ENCODE measurements at places on chromosomes 7 and 10.
A peak's percentile ranks its signal among the peaks of the same experiment; 100 is the strongest.

- no peak for DNase-seq
These were observed 108.5 kb downstream of the ZRANB1 start for GRCh38 chr10:125050383-125050782.

DNA sequence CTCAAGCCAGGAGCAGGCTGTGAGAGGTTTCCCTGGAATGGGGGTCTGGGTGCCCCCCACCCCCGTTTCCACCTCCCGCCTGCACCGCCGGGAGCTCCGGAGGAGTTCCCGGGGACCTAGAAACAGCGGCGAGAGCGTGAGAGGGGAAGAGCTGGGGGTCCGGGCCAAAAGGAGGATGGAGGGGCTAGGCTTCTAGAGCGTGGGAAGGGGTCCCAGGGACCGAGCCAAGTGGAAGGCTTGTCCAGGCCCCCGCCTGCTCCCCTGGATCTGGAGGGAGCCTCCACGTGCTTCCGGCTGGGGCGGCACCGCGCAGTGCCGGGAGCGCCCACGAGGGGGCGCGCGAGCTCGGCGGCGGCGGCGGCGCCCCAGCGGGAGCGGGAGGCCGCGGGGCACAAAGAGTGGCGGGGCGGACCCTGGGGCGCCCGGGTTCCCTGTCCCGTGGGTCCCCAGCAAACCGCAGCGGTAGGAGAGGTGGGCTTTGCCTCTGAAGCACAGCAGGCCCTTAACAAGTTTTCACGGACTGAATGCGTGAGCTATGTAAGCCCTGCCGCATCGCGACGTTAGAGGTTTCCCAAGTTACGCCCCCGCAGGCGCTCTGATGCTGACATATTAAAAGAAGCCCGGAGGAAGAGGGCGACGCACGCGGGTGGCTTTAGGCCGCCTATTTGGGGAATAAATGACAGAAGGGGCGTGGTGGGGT lies 104.4 kb upstream of the LRRC4 start:
- peak; percentile 48 for DNase-seq

- DNase-seq: no peak
These were observed 154.3 kb downstream of the ELAPOR2 start for GRCh38 chr7:86904949-86905834.

DNA sequence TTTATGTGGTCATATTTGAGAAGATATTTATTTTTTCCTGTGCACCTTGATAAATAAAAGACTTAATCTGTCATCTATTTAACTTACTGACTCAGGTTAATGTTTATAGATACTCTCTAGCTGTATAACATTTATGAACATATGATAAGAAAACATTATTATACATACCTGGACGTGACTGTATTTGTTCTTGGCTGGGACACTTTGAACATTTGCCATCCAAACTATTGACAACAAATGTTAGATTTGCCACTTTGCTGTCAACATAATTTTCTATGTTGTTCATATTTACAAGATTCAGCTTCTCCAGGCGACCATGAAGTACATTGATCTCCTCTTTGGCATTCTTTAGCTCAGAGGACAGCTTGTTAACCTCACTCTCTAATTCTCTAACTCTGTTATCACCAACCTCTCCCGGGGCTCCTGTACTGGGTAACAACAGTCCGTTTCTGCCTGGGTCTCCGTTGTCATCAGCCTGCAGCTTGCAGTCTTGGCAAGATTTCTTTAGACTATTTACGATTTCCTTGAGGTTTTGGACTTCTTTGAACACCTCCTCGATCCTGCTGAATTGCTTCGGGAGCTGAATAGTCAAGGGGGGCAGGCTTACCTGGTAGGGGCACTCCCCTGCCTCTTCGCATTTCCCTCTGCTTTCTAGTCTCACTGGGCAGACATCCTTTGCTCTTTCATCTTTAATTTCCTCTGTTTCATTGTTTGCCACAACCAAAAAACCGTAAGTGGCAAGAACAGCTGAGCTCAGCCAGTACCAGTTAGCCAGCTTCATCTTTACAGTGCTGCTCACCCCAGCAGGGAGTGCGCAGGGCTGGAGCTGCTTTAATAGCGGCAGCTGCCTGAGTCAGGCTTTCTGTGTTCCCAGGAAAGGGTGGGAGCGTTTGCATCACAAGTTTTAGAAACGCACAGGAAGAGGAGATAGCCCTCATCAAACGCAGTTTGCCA lies at the start of gene FGL2:
Gene FGL2 (minus strand): TSS at position 807 of the 954 bp plus-strand sequence. CDS start 26 bp downstream, at position 781.
- peak; percentile 54 for DNase-seq

- no peak for DNase-seq
These were observed 20.4 kb downstream of the RFC2 start for GRCh38 chr7:74233655-74234285.

- no peak for DNase-seq
These were observed 90.3 kb downstream of the MICALL2 start for GRCh38 chr7:1368682-1369571.

- no peak for DNase-seq
These were observed 124.0 kb downstream of the TRRAP start for GRCh38 chr7:99002148-99002826.

- DNase-seq: no peak
These were observed 89.6 kb downstream of the SVIL start for GRCh38 chr10:29545122-29545521.

- no peak for DNase-seq
These were observed 4.3 kb upstream of the KAT6B start for GRCh38 chr10:74822101-74822500.

GRCh38 chr10:128087884-128088709 lies 38.1 kb downstream of the MKI67 start:
- no peak for DNase-seq

GRCh38 chr10:103849880-103850571 lies 5.3 kb downstream of the SH3PXD2A start:
- no peak for DNase-seq

- no peak for DNase-seq
These were observed 1.6 kb upstream of the EPC1 start for GRCh38 chr10:32348297-32349198.

DNA sequence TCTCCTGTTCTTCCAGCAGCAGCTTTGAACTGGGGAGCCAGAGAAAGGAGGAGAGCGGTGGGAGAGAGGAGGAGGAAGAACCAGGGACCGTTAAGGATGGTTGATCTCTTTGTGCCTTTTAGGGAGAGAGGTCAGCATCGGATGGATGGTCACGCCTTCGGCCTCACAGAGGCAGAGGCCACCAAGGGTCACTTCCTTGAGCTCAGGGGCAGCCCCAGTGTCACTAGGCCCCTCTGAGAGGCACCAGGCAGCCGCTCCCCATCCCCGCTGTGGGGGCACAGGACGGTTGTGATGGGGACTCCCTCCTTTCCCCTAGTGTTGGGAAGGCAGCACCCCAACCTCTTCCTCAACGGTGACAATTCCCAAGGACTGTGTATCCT lies 121.4 kb downstream of the DNAJB6 start:
- no peak for DNase-seq

DNA sequence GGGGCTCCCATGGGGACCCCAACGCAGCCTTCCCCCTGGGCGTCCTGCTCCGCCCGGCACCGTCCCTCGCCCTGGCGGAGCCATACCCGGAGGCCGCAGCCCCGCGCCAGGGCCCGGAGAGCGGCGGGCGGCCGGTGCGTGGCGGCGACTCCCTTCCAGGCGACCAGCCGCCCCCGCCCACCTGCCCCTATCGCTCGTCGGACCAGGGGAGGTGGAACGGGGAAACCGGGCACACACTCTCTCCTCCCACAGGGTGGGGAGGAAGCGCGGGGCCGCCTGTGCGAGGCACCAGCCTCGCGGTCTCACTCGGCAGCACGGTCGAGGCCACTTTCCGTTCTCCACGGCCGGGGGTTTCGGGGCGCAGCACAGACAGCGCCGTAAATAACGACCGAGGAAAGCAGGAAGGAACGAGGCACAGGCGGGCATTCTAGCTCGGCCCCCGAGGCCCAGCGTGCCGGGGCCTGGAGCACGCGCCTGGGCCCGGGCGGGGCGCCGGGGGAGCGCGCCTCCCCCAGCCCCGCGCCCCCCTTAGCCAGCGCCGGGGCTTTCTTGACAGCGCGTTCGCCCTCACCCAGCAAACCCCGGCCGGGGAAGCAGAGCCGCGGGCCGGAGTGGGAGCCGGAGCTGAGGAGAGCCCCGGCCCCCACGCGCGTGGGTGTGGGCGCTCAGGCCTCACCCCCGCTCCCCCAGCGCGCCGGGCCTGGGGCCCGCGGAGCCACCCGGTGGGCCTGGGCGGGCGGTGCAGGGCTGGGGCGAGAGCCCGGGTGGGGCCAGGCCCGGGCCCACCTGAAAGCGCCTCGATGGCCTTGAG lies 936 bp downstream of the IGF2BP3 start:
- peak; percentile 41 for DNase-seq

DNA sequence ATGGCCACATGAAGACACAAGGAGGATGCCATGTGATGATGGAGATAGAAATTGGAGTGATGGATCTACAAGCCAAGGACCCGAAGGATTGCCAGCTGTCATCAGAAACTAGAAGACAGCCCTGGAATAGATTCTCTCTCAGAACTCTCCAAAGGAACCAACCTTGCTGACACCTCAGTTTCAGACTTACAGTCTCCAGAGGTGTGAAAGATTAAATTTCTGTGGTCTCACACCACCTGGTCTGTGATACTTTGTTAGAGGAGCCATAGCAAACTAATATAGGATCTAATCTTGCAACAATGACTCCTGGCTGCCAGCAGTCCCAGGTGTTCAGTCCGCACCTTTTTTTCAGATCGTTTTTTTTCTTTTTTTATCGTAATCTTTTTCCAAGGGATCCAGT lies 647.3 kb upstream of the GHITM start:
- DNase-seq: no peak

DNA sequence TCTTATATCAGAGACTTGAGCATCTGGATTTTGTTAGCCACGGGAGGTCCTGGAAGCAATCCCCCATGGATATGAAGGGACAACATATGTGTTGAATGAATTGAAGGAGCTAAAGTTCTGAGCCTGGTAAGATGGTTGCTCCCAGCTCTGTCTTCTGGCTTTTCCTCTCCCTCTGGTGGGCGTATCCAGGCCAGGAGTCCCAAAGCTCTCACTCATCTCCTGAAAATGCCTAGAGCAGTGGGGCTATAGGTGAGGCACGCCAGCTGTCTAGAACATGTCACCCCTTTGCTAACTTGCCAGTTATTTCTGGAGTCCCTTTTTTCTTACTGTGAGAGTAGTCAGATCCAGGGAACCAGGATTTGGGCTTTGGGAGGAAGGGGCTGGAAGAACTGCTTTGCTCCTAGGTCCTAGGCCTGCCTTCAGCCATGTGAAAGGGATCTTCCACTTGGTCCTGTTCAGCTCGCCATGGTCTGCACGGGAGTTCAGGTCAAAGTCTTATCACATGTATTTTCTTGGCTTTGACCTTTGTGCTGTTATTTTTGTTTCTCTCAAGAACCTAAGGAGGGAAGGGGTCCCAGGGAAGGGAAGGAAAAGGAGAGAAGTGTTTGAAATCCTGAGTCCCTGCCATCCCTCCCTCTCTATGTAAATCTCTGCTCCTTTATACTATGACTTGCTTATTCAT lies 73.6 kb downstream of the MINPP1 start:
- no peak for DNase-seq

DNA sequence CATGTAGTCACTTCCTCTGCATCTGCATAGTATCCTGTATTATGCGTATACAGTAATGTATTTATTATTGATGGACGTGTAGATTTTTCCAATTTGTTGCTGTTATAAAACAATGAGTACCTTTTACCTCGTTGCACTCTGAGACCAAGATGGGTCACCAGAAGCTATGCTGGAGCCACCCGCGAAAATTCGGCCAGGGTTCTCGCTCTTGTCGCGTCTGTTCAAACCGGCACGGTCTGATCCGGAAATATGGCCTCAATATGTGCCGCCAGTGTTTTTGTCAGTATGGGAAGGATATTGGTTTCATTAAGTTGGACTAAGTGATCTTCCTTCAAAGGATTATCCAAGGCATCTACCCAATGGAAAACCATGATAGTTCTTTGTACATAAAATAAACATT lies 1.0 kb downstream of the PSMC2 start:
- DNase-seq: no peak

DNA sequence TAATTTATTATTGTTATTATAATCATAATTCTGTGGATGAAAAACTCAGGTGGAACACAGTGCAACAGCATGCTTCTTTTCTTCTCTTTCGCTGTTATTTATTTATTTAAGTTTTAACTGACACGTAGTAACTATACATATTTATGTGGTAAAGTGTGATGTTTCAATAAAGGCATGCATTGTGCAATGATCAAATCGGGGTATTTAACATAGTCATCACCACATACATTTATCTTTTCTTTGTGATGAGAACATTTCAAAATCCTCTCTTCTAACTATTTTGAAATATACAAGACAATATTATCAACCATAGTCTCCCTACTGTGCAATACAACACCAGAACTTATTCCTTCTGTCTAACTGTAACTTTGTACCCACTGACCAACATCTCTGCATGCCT lies 152.5 kb upstream of the LYZL1 start:
- DNase-seq: no peak

GRCh38 chr10:90412582-90412981 lies 445.3 kb downstream of the HTR7 start:
- DNase-seq: no peak

- DNase-seq: no peak
These were observed 214.0 kb upstream of the PRPS1L1 start for GRCh38 chr7:18241543-18242231.

GRCh38 chr7:132544025-132544424 lies 32.2 kb downstream of the PLXNA4 start:
- DNase-seq: no peak

GRCh38 chr7:110593355-110593754 lies 497.6 kb upstream of the LRRN3 start:
- DNase-seq: no peak

GRCh38 chr7:94297397-94297838 lies 97.3 kb upstream of the COL1A2 start:
- DNase-seq: no peak

DNA sequence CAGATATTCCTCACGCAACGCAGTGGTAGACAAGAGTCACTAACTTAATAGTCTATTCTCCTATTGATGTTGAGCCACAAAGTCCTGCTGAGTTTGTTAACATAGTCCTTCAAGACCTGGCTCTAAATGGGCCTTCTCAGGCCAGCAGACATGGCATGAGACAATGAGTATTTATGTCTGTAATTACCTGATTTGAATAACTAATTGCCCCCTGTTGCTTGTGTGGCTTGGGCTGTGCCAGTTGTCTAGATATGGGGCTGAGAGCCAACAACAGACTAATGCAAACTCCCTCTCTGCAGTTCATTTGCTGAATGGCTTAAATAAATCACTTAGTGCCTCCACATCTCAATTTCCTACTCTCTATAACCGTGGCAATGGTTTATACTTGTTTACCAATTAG lies 65.5 kb upstream of the VWC2 start:
- no peak for DNase-seq

DNA sequence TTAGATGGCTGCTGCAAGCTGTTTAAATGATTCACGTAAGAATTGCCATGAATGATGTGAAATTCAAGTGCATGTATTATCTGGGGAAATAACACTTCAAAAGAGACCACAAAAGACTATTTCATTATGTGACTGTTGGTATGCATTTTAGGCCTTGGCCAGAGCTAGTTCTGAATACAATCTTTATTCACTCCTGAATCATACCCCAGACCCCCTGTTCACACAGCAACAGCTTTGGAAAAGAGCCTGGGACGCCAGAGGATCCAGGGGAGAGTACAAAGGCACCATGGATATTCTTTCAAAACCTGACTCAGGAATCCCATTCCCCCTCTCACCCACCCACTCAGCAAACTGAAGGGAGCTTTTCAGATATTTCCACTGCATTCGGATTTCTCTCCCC lies 377.1 kb upstream of the DPP6 start:
- no peak for DNase-seq

GRCh38 chr7:64619705-64620104 lies 46.2 kb upstream of the ZNF107 start:
- DNase-seq: no peak

GRCh38 chr7:114554781-114555537 lies 140.3 kb downstream of the FOXP2 start:
- no peak for DNase-seq

- no peak for DNase-seq
These were observed 195.4 kb downstream of the MACC1 start for GRCh38 chr7:20021831-20022230.

- DNase-seq: no peak
These were observed 9.3 kb upstream of the HUS1 start for GRCh38 chr7:47988496-47989386.
